ENCODE measurements at places on chromosomes 6 and 20.

GRCh38 chr6:144478483-144478882 is 193.3 kb downstream of the UTRN start:
- no peak for DNase-seq

GRCh38 chr20:33472868-33473435 is 16.9 kb upstream of the CBFA2T2 start:
- DNase-seq: no peak

- peak; percentile 47 for DNase-seq
Measured at GRCh38 chr20:17681726-17682102, 328 bp downstream of the RRBP1 start.

DNA sequence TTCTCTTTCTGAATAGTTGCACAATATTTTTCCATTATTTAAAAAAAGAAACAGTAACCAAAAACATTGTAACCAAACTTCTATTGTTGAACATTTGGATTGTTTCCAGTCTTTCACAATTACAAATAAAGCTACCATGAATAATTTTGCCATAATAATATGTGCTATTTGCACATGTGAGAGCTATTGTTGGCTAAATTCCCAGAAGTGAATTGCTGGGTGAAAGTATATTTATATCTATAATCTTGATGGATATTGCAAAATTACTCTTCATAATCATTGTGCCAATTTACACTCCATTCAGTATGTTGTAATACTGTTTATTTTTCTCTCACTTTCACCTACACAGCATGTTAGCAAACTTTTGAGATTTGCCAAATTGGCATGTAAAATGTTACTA is 36.6 kb upstream of the SLC22A16 start:
- peak; percentile 30 for DNase-seq

- DNase-seq: no peak
Measured at GRCh38 chr20:15900443-15900842, 672.8 kb downstream of the KIF16B start.

GRCh38 chr6:31657406-31658157 is 1.9 kb downstream of the APOM start:
- DNase-seq: no peak

- DNase-seq: peak; percentile 86
Measured at GRCh38 chr20:3115190-3116107, 30.9 kb upstream of the AVP start.

DNA sequence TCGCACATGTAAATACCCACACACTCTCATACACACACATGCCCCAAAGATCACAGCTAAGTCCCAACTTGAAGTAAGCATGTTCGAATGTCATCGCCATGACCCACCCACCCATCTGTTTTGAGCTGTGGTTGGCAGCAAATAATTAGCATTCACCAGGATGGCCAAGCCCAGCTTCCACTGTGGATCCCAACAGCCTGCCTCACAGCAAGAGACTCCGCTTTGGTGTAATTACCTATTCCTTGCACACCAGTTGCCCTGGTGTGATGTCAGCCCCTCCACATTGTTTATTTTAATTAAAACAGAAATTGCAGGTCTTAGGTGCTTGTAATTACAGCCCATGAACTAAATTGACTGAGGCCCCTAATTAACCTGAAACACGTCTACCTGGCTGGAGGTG is 81.1 kb downstream of the MAFB start:
- no peak for DNase-seq

DNA sequence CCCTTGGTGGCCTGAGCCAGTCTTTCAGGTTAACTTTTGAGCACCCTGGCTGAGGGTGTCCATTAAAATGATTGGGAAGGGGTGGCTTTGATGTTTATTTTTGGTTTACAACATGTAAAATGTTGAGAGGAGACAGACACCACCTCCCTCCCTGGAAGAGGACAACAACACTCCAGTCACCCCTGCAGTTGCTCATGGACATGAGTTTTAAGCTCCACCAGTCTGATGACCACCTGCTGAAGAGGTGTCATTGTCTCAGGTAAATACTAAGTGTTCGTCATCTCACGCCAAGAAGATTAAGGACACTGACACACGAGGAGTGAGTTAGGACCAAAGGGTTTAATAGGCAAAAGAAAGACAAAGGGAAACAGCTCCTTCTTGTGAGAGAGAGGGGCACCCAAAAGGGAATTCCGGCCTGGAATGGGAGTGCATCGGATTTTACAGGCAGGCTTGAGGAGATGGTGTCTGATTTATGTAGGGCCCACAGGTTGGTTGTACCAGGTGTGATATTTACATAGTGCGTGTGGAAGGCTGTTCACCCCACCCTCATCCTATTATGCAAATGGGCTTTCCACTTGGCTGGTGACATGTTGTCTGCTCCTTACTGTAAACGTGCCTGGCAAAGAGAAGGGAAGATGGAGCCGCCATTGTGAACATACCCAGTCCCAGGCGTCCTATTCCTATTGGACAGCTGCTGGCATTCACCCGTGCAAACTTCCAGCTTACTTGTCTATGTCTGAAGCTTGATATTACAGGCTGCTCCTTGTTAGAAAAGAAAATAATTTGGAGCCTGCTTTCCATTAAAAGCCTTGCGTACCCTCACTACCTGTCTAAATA is 6.6 kb downstream of the HLA-B start:
- no peak for DNase-seq

DNA sequence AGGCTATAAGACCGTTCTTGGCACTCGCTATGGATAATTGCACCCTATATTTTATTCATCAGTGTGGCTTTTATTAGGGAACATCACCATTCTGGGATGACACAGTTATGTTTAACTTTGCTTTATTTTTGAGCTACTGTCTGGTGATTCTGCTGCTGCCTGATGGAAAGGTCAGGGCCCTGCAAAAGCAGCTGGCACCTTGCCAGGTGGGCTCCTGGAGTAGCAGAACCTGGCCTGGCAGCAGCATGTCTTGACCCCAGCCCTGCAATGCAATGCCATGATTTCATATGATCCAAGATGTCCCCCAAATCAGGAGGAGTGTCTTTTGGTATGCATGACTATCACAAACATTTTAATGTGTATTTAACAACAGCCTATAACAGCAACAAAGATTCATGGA is 228.4 kb upstream of the RSPO3 start:
- no peak for DNase-seq

- peak; percentile 5 for DNase-seq
Measured at GRCh38 chr6:15077961-15078360, 167.9 kb upstream of the JARID2 start.

DNA sequence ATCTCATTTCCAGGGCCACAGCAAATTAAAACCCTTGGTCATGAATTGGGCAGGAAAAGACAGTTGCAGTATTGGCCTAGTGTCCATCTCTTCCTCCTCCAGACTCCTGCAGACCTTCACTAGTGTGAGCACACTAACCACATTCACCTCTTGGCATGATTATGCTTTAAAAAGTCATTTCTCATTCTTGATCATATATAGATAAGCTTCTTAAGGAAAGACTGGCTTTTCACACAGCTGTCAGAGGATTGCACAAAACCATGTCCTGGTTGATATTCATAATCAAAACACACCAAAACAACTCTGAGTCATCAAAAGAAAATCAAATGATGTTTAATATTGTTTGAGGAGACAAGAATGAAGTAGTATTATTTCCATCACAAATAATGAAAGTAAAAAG is 52.1 kb downstream of the TMEM200A start:
- no peak for DNase-seq

GRCh38 chr6:5541751-5542432 is 280.6 kb downstream of the FARS2 start:
- DNase-seq: no peak
